Kidney tubule cell (primary cell): ENCODE measurements at places on chromosomes 3 and 15.
A peak's percentile ranks its signal among the peaks of the same experiment; 100 is the strongest.

GRCh38 chr15:88382482-88382983, 84.7 kb downstream of the MRPL46 start:
- DNase-seq: peak; percentile 81

DNA sequence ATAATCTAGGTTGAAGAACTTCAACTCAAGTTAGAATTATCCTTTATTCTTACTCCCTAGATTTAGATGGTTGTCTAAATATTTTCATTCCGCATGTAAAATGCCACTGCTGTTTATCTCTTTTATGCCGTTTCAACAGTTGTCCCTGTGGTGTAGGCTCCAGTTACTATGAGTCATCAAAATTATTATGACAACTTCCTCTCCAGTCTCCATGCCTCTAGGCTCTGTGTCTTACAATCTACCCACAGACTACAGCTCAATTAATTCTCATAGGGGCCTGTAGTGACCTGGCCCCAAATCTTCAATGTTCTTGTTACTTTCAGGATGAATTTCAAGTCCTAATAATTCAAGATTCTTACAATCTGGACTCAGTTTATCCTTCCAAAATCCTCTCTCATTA, 105.8 kb upstream of the UNC13C start:
- peak; percentile 16 for DNase-seq

GRCh38 chr3:24683090-24683489, 188.4 kb upstream of the THRB start:
- DNase-seq: no peak

DNA sequence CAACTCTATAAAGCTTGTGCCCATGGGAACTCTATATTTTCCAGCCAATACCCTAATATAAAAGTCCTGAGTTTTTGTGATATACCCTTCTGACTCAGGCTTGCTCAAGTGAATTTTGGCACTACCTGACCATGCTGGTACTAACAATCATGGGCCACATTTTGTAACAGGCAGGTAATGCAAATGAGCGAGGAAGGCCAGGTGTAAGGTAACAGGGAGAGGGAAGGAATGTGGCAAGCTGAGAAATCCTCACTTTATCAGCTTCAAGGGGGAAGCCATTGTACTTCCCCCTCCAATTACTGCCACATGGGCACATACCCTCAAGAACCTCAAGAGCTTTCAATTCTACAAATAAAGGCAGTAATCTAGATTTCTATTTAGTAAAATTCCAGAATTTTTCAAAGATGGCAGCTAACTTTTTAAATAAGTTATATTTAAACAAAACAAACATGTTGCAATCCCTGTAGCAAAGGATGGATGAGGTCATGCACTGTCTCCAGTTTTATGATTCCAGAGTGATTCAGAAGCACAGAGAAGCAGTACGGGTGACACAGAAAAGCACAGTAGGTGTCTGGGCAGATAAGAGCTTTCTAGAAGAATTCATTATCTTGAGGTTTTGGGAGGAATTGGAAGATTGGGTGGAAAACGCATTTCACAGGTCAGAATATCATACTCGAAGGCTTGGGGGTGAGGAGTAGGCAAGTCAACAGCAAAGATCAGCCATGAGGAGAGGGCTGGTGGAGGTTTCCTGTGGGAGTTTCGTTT, 87.6 kb downstream of the FOXP1 start:
- peak; percentile 90 for DNase-seq

DNA sequence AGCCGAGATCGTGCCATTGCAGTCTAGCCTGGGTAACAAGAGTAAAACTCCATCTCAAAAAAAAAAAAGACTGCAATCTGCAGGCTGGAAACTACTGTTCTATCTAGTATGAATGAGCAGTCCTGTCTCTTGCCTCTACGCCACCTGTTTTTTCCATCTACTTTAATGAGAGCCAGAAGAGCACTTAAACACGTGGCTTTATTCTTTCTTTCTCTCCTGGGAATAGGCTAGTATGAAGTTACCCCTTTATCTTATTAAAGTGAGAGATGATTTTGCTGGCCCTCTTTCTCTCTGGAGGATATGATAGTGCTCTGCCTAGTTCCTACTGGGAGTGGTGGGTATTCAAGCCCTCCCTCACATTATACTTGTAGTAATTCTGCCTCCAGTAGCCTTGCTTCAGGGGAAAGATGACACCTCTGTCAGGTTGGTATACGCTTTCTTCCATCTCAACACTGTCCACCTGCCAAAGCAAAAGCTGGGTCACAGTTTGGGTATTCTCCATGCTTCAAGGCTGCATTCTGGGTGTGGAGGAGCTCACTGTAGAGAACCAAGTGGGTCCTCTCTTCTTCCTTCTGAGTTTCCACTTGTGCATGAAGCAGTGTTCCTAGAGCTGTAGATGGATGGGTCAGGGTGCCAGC, 17.8 kb downstream of the MAPKBP1 start:
- DNase-seq: no peak

DNA sequence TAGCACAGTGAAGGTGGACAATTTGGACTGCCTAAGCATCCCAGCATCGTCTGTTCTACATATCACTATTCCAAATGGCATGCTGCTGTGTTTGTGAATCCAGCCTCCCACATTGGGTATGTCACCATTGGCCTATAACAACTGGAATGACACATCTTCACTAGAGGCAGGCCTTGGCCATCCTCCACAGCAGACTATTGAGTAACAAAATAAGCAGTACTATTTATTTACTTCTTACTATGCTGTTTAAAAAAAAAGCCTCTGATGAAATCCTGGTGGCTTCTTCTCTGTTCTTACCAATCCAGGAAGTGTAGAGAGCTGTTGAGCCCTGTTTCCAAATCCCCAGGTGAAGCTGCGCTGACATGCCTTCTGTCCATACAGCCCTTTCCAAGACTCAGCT, 30.6 kb upstream of the CERS3 start:
- no peak for DNase-seq
